ENCODE measurements at places on chromosomes 6 and 20.

DNA sequence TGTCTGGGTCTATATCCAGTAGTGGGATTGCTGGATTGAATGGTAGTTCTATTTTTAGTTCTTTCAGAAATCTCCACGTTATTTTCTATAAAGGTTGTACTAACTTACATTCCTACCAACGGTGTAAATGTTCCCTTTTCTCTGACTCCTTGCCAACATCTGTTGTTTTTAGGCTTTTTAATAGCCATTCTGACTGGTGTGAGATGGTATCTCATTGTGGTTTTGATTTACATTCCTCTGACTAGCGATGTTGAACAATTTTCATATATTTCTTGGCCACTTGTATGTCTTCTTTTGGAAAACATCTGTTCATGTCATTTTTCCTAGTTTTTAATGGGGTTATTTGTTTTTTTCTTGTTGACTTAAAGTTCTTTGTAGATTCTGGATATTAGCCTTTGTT lies 99.3 kb downstream of the BMP2 start:
- DNase-seq = no peak

GRCh38 chr20:58233393-58233792 lies 4.9 kb upstream of the ANKRD60 start:
- no peak for DNase-seq

GRCh38 chr6:127383988-127384387 lies 40.6 kb upstream of the ECHDC1 start:
- DNase-seq = no peak

GRCh38 chr6:26180346-26180745 lies 93.1 kb downstream of the HFE start:
- no peak for DNase-seq

DNA sequence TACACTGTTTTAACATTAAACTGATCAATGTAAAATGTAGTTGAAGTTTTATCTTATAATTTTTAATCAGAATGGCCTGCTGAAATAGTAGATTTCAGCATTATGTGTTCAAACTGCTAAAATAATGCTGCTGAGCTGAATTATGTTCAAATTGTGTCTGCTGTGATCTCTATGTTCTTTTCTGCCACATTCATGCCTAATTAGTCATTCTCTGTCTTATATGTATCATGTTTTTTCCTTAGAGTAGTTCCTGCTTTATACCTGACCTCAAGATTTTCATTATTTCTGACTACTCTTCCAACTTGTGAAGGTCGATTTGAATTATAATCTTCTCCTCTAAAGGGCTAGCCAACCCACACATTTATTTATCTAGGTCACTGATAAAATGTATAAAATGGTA lies 476.7 kb upstream of the EPHA7 start:
- no peak for DNase-seq

DNA sequence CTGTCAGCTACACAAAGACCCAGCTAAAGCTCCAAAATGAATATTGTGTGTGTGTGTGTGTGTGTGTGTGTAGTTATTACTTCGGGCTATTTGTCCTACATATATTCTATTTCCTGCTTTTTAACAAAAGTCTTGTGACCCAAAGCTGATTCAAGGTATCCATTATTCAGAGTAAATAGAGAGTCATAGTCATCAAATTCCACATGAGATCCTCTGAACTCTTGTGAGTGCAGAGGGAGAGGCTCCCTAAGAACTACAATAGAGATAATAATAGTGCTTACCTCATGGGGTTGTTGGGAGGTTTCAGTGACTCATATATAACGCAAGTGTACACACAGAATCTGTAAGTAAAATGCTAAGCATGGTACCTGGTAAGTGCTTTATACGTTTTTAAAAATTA lies 95.6 kb upstream of the SHLD1 start:
- no peak for DNase-seq

- DNase-seq = no peak
Observed at GRCh38 chr6:119073307-119074051, 5.0 kb downstream of the FAM184A start.

GRCh38 chr6:27297857-27298730 lies 14.0 kb downstream of the POM121L2 start:
- DNase-seq = no peak

DNA sequence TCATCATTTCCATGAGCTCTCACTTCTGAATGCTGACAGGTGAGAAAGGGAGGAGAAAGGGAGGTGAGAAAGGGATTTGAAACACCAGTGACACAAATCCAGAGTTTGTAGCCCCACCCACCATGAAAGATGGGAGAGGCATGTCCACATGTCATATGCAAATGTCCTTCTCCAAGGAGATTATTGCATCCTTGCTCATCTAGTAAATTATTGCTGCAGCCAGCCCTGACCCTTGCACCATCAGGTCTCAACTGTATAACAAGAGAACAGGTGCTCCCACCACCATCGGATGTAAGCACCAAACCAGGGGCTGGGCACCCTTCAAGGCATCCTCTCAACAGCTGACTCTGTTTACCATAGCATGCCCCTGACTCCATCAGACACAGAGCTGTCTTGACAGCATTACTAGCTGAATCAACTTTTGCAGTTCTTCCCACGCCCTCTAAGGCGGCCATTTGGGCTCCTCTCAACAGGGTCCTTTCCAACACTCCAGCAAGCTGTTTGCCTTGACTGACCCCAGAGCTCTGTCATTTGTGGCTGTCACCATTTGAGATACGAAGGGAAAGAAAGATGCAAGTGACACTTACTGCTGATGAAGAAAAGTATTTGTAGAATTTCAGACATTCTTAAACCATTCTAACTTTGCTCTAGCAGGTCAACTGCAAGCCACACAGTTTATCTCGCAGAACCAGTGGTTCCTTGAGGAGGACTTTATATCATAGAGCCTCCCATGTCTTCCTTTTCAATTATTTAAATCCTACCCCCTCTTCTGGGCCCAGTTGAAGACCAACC lies 14.2 kb downstream of the GFOD1 start:
- no peak for DNase-seq

DNA sequence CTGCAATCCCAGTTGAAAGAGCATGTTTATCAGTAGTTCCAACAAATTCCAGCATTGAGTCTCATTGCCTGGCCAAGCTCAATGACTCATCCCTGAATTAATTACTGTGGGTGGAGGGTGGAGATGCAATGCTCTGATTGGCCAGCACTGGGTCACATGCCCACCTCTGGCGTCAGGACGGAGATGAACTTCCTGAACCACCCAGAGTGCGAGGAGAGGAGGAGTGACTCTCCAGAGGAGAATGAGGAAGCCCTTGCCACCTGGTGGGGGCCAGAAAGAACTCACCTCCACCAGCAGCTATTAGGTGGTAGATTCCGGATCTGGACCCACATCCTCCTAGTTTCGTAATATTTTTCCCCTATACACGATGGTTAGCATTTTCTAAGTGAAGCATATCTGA lies 283.9 kb downstream of the TBC1D7 start:
- DNase-seq = no peak

- DNase-seq = no peak
Observed at GRCh38 chr6:101931766-101932165, 538.3 kb downstream of the GRIK2 start.

DNA sequence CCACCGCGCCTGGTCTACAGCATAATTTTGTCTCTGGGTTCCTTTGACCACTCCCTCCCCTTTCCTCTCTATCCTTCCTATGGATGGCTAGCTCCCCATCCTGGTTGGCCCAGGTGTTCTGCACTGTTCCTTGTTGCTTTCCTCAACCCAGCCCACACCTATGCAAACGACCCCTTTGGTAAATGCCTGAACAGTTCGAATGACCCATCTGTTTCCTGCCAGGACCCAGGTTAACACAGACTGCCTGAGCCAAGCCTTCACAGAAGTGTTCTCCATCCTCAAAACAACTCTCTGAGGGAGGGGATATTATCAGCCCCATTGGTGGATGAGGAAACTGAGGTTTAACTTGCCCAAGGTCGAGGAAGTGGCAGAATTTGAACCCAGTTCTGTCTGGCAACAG lies 44.8 kb upstream of the CCDC167 start:
- DNase-seq = no peak

DNA sequence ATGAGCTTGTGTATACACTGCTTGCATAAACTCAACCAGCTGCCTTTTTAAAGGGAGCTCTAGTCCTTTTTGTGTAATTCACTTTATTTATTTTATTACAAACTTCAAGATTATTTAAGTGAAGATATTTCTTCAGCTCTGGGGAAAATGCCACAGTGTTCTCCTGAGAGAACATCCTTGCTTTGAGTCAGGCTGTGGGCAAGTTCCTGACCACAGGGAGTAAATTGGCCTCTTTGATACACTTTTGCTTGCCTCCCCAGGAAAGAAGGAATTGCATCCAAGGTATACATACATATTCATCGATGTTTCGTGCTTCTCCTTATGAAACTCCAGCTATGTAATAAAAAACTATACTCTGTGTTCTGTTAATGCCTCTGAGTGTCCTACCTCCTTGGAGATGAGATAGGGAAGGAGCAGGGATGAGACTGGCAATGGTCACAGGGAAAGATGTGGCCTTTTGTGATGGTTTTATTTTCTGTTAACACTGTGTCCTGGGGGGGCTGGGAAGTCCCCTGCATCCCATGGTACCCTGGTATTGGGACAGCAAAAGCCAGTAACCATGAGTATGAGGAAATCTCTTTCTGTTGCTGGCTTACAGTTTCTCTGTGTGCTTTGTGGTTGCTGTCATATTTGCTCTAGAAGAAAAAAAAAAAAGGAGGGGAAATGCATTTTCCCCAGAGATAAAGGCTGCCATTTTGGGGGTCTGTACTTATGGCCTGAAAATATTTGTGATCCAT lies 15.3 kb downstream of the TNFAIP3 start:
- no peak for DNase-seq

- no peak for DNase-seq
Observed at GRCh38 chr6:108594640-108595039, 33.9 kb downstream of the FOXO3 start.

GRCh38 chr6:51028276-51028675 lies 209.6 kb downstream of the TFAP2B start:
- no peak for DNase-seq

DNA sequence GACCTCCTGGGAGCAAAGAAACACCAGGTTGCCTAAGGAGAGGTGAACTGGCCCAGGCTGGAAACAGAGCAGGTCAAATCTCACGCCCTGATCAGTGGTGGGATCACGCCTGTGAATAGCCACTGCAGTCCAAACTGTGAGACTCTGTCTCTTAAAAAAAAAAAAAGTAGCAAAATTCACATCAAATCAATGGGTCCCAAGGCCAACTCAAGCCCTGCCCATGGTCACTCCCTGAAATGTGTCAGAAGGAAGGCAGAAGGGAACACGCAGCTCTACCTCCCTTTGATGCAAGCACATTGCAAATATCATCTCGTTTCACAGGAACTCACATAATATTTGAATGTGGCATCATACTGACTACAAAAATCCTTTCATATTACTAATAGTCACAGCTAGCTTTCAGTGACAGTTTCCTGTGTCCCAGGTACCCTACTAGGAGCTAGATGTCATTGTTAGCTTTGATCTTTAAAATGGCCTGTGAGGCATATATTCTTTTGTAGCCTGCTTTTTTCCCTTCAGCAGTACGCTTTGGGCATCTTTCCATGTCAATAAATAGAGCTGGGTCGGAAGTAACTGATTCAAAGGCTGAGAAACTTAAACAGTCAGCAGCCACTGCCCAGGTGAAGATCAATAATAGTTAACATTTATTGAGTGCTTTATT lies 14.4 kb upstream of the TTPAL start:
- no peak for DNase-seq

DNA sequence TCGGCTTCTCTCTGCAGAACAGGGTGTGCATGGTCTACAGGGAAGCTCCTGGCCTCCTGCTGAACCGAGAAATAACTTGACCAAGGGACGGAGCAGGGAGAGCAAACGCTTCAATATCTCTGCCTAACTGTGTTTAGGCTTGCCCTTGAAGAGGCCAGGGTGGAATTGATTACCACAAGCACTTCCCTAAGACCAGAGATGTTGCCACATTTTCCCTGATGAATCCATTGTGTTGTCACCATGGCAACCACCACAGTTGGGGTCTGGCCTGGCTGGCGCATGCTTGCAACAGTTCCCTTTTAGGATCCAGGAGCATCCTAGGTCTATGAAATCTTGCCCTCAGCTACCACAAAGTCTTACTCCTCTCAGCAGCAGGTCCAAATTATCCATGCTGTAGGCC lies 213.5 kb upstream of the SULF2 start:
- DNase-seq = no peak

DNA sequence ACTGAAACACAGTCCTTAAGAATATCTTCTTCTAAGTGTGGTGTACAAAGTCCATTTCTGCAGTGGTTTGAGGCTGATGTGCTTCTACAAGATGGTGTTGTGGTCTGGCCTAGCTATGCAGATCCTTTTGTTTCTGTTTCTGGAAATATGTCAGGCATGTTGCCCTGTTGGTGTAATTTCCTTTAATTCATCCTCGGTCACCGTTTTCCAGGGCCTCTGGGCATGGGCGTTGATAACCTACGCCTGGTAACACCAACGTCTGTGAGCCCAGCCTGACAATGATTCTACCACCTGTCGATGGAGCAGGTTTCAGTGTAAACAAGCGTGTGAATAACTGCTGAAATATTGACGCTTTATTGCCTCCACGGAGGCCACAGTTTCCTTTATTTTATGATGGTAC lies 33.3 kb upstream of the AFDN start:
- no peak for DNase-seq

- DNase-seq = no peak
Observed at GRCh38 chr20:3045042-3045815, 623 bp upstream of the MRPS26 start.

DNA sequence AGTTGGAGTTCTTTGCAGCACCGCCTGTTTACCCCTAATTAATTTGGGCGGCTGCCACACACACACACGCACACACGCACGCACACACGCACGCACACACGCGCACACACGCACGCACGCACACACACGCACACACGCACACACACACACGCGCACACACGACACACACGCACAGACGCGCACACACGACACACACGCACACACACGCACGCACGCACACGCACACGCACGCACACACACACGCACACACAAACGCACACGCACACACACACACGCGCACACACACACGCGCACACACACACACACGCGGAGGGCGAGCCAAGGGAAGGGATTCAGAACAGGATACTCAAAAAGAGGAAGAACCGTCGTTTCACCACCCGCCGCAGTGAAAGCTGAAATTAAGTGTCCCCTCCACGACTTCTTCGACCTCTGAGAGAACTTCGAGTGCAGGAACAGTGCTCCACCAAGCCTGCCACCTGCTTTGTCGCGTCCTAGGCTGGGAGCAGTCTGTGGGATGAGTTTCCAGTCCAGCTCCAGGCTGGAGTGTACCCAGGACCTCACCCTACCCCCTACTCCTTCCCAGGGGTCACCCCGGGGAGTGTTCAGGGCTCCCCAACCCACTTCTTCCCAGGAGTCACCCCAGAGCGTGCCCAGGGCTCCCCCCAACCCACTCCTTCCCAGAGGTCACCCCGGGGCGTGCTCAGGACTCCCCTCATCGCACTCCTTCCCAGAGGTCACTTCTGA lies 1.1 kb downstream of the RNASET2 start:
- DNase-seq = no peak

- DNase-seq = no peak
Observed at GRCh38 chr20:12255461-12255970, 337.8 kb downstream of the BTBD3 start.

DNA sequence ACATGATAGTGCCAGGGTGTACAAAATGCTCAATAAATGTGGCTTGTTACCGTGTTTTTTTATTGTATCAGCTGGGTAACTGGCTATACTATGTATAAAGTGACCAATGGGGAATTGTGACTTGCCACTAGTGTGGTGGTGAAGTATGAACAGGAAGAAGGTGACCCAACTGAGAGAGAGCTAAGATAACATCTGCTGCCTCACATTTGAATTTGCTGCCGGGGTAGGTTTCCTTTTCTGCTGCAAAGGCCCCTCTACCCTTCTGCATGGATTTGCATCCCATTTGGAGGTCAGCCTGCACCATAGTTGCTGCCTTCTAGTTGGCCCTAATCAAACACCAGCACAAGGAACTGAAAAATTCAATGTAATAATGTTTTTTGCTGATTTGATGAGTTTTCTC lies 24.1 kb downstream of the IL17A start:
- no peak for DNase-seq
